ENCODE measurements at places on chromosomes 7 and 10.

DNA sequence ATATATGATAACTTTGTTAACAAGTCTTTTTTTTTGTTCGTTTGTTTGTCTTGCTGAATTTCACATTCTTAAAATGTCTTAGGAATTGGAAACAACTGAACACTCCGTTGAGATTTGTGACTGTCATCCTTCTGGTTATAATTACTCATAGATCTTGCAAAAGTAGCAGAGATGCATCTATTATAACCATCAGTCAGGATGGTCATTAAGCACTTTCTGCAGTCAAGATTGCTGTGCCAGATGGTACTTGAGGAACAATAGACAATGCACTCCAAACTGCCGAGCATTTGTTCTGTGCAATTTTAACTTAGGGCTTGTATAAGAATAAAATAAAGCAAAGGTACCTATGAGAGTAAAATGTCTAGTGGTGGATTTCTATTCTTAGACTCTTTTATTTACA, 710.1 kb upstream of the KCND2 start:
- no peak for DNase-seq

DNA sequence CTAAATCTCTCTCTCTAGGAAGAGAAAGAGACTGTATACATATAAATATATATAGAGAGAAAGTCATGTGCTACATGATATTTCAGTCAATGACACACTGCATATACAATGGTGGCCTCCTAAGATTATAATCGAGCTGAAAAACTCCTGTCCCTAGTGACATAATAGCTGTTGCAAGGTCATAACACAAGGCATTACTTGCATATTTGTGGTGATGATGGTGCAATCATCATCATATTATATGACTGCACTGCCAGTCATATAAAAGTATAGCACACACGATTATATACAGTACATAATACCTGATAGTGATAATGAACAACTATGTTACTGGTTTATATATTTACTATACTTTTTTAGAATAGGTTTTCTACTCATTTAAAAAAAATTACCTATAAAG, 316.7 kb downstream of the FGFR2 start:
- DNase-seq = no peak

- no peak for DNase-seq
Observed at GRCh38 chr7:39240864-39241263, 263.2 kb downstream of the POU6F2 start.

DNA sequence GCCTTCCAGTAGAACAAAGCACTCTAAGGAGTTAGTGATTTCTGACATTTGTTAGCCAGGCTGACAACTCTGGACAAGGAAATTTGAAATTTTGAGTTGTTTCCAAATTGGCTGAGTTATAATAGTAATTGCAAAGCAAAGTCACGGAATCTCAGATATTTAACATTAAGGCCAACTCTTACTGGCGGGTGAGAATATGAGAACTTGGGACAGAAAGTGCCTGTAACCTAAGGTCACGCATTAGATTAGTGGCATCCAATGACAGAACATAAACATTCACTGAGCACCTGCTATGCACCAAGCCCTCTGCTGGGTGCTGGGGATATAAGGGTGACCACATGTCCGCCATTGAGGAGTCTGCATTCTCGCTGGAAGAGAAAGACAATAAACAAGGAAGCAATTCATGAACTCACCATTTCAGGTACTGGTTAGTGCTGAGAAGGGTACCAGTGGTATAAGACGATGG, 45.5 kb upstream of the CHST15 start:
- DNase-seq = no peak

DNA sequence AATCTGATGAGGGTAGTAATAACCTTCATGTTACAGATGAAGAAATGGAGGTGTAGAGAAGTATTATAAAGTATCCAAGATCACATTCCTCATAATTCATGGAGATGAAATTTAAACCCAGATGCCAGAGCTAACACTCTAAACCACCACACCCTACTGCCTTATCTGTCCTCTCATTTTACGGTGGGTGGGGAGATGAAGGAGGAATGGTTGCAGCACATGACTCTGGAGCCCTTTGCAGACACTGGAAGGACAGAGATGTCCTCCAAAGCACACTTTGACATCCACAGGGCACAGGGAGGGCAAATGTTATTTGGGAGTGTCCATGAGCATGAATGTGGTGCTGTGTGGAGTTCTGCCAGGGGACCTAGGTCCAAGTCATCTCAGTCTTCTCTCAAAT, 1.1 kb downstream of the PLEKHS1 start:
- no peak for DNase-seq

GRCh38 chr10:13349463-13350274, 1.6 kb upstream of the SEPHS1 start:
- DNase-seq = peak; percentile 77

- peak; percentile 58 for DNase-seq
Observed at GRCh38 chr7:39950473-39951225, 593 bp downstream of the CDK13 start.

DNA sequence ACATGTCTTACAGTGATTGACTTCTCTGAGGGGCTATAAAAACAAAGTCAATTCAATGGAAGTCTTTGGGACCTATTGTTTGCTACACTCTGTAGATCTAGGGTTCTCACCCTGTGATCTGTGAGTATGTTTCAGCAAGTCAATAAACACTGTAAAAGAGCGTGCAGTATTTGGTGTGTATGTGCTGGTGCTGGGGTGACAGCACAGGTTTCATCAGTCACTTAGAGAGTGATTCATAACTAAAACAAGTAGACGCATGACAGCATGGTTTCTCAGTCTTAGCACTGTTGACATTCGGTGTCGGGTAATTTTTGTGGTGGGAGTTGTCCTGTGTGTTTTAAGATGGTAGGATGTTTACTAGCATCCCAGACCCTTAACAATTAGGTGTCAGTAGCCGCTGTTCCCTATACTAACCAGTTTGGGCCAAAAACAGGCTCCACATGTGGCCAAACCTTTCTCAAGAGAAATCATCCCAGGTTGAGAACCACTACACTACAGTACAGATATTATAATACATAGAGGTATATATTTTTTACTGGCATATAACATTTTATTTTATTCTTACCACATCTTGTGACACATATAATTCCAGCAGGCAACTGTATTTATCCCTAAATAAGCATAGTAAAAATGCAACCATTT, 411.8 kb downstream of the ARL4A start:
- no peak for DNase-seq

GRCh38 chr10:31822150-31822549, 106.5 kb downstream of the ARHGAP12 start:
- no peak for DNase-seq

GRCh38 chr7:33654676-33655075, 250.7 kb upstream of the BMPER start:
- no peak for DNase-seq

DNA sequence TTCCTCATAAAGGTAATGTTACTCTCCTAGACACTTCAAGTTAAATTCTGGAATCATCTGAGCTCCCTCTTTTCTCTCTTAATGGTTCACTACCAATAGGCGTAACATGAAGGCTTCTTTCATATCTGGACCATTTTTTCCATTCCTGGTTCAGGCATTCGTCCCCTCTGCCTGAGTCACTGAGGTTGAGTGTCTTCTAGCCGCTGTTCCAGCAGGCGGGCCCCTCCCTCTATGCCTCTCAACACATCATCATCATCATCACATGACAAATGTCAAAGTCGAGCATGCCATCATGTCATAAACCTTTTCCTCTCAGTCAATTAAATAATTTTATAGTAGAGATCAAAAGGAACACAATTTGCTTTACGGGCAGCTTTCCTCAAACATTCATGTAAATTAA, 168.9 kb upstream of the ASAH2 start:
- DNase-seq = no peak

DNA sequence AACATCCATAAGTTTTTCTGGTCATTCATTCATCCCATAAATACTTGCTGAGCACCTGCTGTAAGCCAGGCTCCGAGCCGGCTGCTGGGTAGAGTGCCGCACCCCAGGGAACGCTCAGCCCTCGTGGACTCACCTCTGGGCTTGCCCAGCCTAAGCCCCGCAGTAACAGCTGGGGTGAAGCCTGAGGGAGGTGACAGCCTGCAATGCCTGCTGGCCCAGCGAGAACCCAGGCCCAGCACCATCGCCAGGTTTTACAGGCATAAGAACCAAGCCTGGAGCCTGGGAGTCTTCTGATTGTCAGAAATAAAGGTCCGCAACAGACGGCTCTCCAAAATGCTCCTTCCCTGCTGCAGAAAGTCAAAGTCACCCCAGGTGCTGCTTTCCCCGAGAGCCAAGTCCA, 205.4 kb downstream of the ZMYND11 start:
- DNase-seq = no peak

GRCh38 chr7:1970895-1971294, 261.9 kb downstream of the MAD1L1 start:
- DNase-seq = no peak

GRCh38 chr10:12950583-12951128, 50.9 kb downstream of the CCDC3 start:
- DNase-seq = no peak

DNA sequence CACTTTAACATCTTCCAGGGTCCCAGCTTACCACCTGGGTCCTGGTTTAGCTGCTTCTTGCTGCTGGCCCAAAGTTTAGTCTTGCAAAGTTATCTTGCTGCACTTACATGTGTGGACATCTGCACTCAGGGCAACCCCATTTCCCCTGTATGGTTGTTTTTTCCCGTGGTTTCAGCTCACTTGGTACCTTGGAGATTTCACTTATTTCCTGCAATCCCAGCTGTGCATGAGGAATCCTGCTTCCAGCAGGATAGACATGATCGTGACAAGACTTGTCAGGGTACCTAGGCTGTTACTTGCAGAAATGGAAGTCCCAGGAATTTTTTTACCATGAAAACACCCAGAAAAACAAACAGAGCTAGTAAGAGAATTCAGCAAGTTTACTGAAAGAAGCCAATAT, 95.9 kb upstream of the LEP start:
- no peak for DNase-seq

GRCh38 chr7:1028775-1029636, 15.3 kb upstream of the GPR146 start:
- peak; percentile 95 for DNase-seq

GRCh38 chr7:157825325-157825724, 488.5 kb downstream of the DNAJB6 start:
- no peak for DNase-seq

All from GM03348 (cell line).